ENCODE measurements at places on chromosomes 12 and 14. TPM values are rescaled to one million over a fixed set of nuclear protein-coding genes. Genes with fewer than 3 reads are reported as not detected.

The FBXO33 gene
- 22.7 TPM for total RNA-seq

The TAS2R7 gene
- not detected for total RNA-seq

The SMAGP gene
- total RNA-seq, result 10.2 TPM

The SMIM41 gene
- 0.37 TPM for total RNA-seq

The TNS2 gene
- total RNA-seq, result 30.5 TPM

The TMEM119 gene
- 61.6 TPM for total RNA-seq

The GRIN2B gene
- total RNA-seq, result 0.22 TPM

The ANO6 gene
- total RNA-seq, result 83.0 TPM

The ITPK1 gene
- 11.7 TPM for total RNA-seq

The TPH2 gene
- total RNA-seq, result under 0.01 TPM

The ADAMTS20 gene
- not detected for total RNA-seq

The ZDHHC22 gene
- total RNA-seq, result not detected

The C12orf54 gene
- not detected for total RNA-seq

The A2M gene
- total RNA-seq, result 2.2 TPM

The RFLNA gene
- total RNA-seq, result 0.50 TPM

The NANOG gene
- total RNA-seq, result not detected

The TMCC3 gene
- total RNA-seq, result 11.8 TPM

The CEP170B gene
- total RNA-seq, result 18.6 TPM

The DIO2 gene
- total RNA-seq, result 4.3 TPM

The RAD9B gene
- 0.55 TPM for total RNA-seq

The GPR162 gene
- 6.0 TPM for total RNA-seq

The VWF gene
- 1.3 TPM for total RNA-seq

The CPNE6 gene
- not detected for total RNA-seq

The SLC25A47 gene
- not detected for total RNA-seq

The AVPR1A gene
- 0.37 TPM for total RNA-seq

The SETD3 gene
- 49.9 TPM for total RNA-seq

The DDX51 gene
- total RNA-seq, result 11.7 TPM

The SYCP3 gene
- total RNA-seq, result 0.11 TPM

The NRXN3 gene
- 0.62 TPM for total RNA-seq

The SIX1 gene
- total RNA-seq, result 0.12 TPM

Measured in uterine smooth muscle cell (primary cell).